Skin of body (tissue), 3 donors: ENCODE measurements at places on chromosomes 13 and 19.

- no peak for DNase-seq
These were observed 228.8 kb upstream of the STARD13 start for GRCh38 chr13:33514362-33514761.

GRCh38 chr13:30481241-30481760 lies 15.6 kb upstream of the HMGB1 start:
- no peak for DNase-seq

GRCh38 chr13:37168926-37169325 lies 63.5 kb upstream of the CSNK1A1L start:
- no peak for DNase-seq

DNA sequence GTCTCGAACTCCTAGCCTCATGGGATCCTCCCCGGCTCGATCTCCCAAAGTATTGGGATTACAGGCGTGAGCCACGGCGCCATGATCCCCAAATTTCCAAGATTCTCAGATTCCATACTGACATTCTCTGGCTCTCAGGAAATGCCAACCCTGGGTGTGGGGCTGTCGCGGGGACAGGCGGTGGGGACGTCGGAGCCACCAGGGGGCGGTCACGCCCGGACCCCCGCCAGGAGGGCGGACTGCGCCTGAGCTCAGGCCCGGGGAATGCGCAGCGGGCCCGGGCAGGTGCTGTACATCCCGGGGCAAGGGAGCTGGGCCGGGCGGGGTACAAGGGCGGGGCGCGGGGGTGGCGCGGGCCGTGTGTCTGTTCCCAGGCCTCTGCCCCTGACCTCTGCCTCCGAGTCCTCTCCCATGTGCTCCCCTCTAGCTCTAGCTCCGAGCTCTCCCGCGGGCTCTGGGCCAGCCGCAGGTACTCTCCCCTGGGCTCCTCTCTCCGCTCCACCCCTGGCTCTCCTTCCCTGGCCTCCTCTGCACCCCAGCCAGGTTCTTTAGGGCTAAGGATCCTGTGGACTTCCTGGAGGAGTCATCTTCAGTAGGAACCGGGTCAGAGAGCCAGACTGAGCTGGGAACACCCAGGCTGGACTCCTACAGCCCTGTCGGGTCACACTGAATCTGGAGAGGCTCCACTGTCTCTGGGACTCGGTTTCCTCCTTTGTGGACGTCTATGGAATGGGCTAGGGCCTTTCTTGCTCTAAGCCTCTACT lies 2.4 kb downstream of the PPP1R13L start:
- DNase-seq: no peak

- no peak for DNase-seq
These were observed 195.3 kb downstream of the ITGBL1 start for GRCh38 chr13:101647760-101648159.

DNA sequence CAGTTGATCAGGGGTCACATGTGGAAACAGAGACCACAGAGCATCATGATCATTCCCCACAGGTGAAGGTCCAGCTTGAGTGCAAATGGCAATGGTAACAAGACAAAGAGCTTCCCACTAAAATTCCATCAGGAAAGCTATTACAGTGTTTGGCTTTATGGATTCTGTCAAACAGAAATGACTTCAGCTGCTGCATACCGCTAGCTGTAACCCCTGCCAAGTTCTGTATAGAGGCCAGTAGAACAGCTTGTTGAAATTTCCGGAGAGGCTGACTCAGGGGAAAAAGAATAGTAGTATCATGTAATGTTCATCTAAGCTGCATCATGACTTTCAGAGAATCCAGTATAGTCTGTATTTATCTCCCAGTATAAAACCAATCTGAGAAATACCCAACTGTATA lies 1704.7 kb downstream of the SLITRK5 start:
- peak; percentile 87 for DNase-seq

DNA sequence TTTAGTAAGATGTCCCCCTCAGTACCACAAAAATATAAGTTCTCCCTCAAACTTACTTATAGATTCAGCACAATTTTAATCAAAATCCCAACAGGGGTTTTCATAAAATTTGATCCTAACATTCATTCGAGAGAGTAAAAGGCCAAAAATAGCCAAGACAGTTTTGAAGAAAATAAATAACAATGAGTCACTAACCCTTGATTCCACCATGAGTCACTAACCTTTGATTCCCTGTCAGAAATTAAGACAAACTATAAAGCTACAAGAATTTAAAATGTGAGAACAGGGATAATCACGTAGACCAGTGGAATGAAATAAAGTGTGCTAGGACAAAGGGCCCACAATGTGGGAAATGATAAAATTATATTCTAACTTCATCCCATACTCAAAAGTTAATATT lies 320.3 kb downstream of the SUCLA2 start:
- DNase-seq: no peak

GRCh38 chr13:49315036-49315565 lies 67.4 kb downstream of the CDADC1 start:
- DNase-seq: no peak

DNA sequence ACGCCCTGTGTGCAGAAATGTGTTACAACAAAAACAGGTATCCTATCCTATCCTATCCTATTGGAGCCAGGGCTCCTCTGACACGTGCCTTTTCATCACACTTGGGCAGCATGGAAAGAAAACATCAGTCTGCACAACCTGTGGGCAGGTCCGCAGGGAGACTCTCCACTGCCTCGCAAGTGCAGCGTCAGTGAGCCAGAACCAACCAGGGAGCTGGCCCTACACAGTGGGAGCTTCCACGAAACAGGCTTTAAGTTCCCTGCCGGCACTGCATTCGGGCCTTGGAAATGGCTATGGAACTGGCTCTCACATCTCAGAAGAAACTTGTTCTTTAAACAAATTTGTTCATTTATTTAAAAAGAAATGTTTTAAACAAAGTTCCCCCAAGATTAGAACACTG lies 49.5 kb downstream of the SLC7A1 start:
- no peak for DNase-seq

GRCh38 chr19:48513289-48514122 lies 1.9 kb upstream of the LMTK3 start:
- DNase-seq: no peak

DNA sequence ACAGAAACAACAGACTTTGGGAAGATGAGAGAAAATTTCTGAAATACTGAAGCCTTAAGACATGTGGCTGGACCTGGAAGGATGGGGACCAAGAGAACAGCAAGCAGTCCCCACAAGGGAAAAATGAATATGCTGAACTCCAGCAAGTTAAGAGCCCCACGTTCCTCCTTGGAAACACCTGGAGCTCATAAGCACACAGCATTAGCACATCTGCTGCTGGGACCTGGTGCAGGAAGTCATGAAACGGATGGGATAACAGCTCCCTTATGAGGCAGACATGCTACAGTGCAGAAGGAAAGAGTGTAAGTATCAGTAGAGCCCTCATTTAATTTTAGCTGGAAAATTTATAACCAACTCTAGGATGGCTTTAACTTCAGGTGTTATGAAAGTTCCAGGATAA lies 67.3 kb downstream of the SLC15A1 start:
- peak; percentile 27 for DNase-seq

DNA sequence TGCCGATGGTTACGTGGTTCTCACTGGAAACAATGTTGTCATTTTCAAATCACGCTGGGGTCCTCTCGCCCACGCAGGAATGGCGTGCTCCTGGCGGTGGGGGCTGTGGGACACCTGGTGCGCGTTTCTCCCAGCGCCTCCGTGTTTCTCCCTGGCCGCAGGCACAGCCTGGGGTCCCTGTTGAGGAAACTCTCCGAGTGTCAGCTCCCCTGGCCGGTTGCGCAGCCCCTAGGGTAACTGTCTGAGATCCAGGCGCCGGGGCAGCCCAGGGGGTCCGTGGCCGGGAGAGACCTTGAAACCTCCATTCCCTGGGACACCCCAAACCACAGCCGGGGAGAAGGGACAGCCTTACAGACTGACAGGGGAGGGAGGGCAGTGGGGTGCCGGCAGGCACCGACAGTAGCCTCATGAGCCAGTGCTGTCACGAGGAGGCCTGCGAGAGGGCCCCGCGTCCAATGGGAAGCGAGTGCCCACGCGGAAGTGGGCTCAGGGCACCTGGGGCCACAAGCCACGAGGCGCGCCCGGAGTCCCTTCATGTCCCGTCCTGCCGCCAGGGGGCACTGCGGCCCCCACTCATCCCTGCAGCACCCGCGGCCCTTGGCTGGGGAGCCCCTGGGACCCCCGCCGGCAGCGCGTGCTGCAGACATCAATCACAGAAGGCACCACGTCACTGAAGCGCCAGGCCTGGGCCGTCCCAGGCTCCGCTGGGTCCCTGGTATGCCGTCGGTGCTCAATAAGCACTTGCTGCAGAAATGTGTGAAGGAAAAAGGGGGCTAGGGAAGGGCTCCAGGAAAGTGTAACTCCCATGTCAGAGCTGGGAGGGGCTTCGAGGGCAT lies 9.5 kb downstream of the ADAMTSL5 start:
- DNase-seq: no peak

DNA sequence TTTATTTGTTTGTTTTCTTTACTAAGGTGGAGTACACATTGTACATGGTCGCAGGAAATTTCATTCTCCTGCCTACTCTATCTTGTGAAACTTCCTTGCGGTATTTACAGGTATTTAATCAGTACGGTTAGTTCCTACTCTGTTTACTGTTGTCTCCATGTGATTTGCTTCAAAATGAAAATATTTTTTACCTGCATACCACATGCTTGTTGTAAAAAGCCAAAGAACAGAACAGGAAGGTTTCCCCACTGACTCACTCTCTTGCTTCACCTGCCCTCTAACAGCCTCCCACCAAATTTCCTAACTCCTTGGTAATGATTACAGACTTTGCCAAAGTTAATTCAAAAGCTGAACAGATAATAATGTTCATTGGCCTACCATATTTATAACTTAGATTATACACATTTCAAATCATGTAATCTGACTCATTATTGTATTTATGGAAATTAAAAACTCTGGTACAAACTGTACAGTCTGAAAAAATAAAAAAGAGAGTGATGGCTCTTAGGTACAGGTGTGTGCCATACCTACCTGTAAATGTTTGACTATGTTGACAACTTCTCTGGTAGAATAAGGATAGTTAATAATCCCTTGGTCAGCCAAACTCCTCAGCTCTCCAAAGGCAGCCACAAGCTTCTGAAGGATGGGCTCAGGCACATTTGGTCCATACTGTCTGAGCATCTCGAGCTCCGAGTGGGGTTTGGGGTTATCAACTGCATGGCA lies 239.9 kb downstream of the VWA8 start:
- DNase-seq: no peak

DNA sequence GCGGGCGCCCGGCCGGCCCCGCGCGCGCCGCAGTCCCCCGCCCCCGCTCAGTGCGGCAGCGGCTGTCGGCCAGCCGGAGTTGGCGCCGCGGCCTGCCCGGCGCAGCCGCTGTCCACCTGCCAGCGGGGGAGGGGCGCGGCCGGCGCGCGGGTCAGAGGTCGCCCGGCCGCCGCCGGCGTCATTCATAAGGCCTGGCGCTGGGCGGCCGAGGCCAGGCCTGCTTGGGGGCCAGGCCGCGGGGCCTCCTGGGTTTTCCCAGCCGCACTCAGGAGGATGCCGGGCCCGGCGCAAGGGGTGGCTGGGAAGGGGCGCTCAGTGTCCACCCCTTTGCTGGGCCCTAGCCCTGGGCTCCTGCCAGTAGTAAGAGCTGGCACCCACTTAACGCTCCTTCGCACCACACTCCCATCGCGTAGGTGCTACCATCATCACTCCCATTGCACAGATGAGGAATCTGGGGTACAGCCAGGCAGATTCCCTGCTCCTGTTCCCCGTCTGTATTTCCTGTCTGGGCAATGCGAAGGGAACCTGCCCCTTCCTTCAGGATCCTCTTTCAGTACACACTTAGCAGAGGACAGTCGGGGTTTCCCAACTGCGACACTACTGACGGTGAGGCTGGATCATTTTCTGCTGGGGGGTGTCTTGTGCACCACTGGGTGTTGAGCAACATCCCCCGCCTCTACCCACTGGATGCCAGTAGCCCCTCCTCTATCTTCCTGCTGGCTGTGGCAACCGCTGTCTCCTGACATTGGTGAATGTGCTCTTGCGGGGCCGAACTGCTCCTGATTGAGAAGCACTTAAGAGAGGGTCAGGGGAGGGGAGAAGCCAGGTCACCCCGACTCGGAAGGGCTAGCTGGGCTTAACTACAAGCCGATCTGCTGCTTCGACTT lies 846 bp upstream of the PRKACA start:
- DNase-seq: peak; percentile 51

DNA sequence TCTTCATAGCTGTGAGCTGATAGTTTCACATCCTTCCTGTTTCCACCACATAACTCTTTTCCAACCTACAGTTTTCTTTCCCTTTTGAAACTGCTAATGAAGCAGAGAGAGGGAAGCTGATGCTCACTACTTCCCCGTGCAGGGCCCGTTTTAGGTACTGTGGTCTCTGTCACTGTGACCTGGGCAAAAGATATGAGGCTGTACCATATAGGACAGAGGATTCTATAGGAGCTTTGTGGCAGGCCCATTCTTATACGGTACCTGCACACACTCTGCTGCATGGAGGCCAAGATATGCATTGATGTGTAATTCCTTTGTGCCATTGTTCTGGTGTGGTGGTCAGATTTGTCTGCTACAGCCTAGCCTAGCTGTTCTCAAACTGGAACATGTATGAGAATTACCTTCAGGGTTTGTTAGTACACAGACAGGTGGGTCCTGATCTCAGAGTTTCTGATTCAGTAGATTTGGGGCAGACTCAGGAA lies 577.3 kb downstream of the LMO7 start:
- no peak for DNase-seq

GRCh38 chr13:48653472-48653939 lies at the start of gene CYSLTR2:
TSS of gene CYSLTR2 (plus strand) at chr13:48653929. CDS start at chr13:48706818, 52,889 bp downstream.
- peak; percentile 47 for DNase-seq

- no peak for DNase-seq
These were observed 243.4 kb downstream of the NHLRC3 start for GRCh38 chr13:39281539-39282150.

DNA sequence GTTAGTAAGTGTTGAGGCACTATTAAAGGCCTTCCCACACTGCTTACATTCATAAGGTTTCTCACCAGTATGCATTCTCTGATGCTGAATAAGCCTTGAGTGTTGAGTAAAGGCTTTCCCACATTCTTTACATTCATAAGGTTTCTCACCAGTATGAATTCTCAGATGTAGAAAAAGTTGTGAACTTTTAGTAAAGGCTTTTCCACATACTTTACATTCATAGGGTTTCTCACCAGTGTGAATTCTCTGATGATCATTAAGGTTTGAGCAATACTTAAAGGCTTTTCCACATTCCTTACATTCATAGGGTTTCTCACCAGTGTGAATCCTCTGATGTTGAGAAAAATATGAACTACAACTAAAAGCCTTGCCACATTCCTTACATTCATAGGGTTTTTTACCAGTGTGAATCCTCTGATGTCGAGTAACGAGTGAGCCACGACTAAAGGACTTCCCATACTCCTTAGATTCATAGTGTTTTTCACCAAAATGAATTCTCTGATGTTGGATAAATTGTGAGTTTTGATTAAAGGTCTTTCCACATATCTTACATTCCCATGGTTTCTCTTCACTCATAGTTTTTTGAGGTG lies 24.2 kb downstream of the ZNF829 start:
- DNase-seq: no peak

DNA sequence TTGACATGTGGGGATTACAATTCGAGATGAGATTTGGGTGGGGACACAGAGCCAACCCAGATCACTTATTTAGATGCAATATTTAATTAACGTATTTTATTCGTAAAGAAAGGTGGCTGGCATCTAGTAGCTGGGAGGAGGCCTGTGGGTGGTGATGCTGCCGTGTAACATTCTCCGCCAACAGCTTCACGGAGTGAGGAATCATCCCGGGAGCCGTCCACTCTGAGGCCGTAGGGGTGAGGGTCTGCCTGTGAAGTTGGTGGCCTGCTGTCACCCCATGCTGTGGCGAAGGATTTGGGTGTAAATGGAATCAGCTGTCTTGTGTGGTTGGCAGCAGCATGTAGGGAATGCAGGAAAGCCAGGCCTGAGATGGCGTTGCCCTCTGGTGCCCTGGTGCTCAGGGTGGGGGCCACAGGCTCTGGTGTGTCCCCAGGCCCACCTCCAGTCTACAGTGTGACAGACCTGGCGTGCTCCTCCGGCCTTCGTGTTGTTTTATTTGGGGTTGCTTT lies 3.3 kb upstream of the TEX29 start:
- DNase-seq: no peak
